Vagina (tissue), 2 donors: ENCODE measurements at places on chromosomes 5 and 9.

GRCh38 chr5:143428155-143428554, 24.7 kb upstream of the NR3C1 start:
- no peak for DNase-seq

GRCh38 chr5:17064241-17064640, 128.2 kb upstream of the MYO10 start:
- no peak for DNase-seq

DNA sequence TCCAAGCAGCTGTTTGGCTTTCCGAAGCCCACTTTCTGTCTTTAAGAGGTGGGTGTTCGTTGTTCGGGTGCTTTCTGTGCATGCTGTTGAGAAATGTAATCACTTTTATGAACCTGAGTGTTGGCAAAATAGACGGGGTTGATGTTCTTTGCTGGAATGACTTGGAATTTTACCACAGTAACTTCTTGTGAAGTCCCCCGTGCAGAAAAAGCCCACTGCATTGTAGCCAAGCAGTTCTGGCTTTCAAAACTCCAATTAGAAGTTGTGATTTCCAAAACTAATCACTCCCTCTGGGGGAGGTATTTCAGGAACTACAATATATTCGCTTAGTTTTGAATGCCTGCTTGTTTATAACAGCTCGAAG, 111.1 kb downstream of the PAM start:
- DNase-seq = no peak

GRCh38 chr5:96067894-96068614, 106.4 kb upstream of the ELL2 start:
- no peak for DNase-seq
